ENCODE measurements at places on chromosomes 12 and 14.

GRCh38 chr12:121807642-121808347 is 4.0 kb downstream of the SETD1B start:
- DNase-seq: no peak

GRCh38 chr14:99235582-99236320 is 36.2 kb downstream of the BCL11B start:
- DNase-seq: no peak

DNA sequence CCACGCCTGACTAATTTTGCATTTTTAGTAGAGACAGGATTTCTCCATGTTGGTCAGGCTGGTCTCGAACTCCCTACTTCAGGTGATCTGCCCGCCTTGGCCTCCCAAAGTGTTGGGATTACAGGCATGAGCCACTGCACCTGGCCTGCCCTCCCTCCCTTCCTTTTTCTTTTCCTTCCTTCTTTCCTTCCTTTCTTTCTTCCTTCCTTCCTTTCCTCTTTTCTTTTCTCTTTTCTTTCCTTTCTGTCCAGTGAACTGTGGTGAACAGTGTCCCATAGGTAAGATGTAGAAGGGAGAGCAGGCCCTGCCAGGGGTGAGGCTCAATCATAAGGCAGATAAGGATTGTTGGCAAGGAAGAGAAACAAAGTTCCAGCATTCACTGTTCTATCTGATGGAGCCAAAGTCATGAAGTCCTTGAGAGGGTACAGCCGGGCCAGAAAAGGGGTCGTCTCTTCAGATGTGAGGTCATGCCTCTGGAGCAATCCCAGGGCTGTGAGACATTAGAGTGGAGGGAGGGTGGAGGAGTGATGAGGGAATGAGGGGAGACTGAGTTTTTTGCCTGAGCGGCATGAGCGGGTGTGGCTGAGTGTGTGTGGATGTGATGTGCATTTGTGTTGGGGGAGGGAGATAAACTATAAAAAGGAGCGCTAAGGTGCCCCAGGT is 4.2 kb upstream of the MLF2 start:
- no peak for DNase-seq

- DNase-seq: no peak
Observed at GRCh38 chr12:95146769-95147168, 70.5 kb downstream of the FGD6 start.

- peak; percentile 52 for DNase-seq
Observed at GRCh38 chr14:35471803-35472202, 62.2 kb upstream of the INSM2 start.

GRCh38 chr12:16389594-16389993 is 42.1 kb downstream of the MGST1 start:
- no peak for DNase-seq

DNA sequence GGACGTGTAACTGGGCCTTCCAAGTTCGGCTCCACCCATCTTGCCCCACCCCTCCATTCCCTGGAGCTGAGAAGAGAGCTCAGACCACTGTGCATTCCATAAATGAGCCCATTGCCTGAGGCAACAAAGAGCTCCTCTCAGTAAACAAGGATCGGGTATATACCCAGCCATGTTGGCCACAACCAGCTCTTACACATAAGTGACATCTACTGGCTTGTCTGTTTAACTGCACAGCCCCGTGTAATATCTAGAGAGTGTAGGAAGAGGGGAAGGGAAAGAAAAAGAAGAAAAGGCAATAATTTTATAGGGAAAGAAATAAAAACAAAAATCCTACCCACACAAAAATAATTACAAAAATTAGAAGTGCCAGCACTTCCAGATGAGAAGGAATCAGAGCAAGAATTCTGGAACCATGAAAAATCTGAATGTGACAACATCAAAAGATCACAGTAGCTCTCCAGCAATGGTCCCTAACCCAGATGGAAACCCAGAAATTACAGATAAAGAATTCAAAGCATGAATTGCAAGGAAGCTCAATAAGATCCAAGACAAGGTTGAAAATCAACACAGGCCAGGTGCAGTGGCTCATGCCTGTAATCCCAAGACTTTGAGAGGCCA is 308.1 kb downstream of the RPAP3 start:
- DNase-seq: peak; percentile 19

DNA sequence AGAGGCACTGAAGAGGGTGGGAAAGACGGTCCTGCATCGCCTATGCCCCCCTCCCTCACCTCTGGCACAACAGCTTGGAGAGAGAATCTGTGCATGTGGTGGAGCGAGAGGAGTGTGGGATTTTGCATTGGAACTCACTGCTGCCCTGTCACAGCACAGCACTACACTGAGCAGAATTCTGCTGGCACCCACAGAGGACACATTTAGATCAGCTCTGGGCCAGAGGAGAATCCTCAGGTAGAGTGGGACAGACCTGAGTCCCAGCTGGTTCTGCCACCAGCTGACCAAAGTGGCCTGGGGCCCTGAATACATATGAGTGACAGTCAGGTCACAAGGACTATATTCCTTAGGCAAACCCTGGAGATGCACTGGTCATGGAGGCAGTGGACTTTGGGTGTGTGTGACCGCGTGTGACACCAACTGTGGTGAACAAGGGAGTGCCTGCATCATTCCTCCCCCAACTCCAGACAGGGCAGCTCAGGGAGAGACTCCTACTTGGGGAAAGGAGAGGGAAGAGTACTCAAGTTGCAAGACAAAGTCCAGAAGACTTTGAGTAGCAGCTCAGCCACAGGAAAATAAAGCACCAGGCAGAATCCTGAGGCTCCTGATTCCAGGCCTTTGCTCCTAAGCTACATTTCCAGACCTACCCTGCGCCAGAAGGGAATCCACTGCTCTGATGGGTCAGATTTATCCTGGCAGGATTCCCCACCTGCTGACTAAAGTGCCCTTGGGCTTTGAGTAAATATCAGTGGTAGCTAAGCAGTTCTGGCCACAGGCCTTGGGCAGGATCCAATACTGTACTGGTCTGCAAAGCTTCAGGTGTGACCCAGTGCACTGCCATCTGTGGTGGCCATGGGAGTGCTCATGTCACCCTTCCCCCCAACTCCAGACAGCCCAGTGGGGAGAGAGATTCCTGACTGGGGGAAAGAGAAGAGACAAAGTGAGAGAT is 10.6 kb upstream of the ACOT1 start:
- no peak for DNase-seq

GRCh38 chr12:89551747-89552146 is 25.9 kb upstream of the POC1B start:
- DNase-seq: no peak

DNA sequence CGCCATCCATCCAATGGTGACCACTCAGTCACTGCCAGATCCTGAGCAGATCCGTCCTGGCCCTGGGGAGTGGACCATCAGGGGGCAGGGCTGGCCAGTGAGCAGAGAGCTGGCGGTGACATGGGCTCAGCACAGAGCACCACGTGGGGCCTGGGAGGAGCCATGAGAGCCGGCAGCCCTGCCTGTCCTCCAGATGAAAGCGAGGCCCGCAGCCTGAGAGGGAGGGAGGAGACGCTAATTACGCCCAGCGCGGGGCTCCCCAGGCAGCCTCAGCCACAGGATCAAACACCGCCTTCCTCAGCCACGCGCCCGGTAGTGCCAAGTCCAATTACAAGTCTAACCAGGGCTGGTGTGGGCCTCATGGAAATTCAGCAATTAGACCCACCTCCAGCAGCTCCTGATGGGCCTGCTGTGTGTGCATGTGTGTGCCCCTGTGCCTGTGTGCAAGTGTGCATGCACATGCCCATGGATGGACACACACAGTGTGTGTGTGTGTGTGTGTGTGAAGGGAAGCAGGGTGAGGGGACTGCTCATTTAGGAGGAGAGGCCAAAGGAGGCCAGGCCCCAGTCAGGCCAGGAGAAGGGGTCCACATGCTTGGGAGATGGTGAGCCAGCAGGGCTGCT is 68.0 kb downstream of the KIF26A start:
- no peak for DNase-seq

DNA sequence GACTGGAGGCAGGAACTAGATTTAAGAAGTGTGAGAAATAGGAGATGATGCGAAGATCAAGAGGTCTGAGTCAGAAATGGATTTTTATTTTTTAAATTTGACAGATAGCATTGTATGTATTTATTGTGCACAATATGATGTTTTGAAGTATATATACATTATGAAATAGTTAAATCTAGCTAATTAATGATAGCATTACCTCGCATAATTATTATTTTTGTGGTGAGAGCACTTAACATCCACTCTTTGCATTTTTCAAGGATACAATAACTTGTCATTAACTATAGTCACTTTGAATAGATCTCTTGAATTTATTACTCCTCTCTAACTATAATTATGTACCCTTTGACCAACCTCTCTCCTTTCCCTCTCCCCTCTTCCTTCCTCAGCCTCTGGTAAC is 3.7 kb downstream of the SMOC1 start:
- DNase-seq: no peak

- no peak for DNase-seq
Observed at GRCh38 chr14:95346820-95347219, 27.1 kb upstream of the CLMN start.

- no peak for DNase-seq
Observed at GRCh38 chr12:106672314-106673025, 89.7 kb downstream of the RFX4 start.

DNA sequence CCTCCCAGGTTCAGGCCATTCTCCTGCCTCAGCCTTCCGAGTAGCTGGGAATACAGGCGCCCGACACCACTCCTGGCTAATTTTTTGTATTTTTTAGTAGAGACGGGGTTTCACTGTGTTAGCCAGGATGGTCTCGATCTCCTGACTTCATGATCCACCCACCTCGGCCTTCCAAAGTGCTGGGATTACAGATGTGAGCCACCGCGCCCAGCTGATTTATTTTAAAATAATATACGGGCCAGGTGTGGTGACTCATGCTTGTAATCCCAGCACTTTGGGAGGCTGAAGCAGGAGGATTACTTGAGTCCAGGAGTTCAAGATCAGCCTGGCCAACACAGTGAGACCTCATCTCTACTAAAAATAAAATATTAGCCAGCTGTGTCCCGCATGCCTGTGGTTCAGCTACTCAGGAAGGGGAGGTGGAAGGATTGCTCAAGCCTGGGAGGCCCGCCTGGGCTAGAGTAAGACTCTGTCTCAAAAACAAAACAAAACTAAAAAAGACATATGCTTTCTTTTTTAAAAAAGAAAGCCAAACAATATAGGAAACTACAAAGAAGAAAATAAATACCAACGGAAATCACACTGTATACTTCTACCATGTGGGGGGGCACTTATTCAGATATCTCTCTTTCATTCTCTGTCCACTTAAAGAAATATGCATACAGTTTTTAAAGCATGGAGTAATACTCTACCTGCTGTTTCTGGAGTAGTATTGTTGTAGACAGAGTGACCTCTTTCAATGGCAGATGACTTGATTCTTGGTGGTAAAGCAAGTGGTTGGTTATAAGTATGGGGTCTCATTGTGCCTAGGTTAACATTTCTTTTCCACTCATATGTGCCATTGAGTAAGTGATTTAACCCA is 930 bp upstream of the MIA2 start:
- DNase-seq: no peak

DNA sequence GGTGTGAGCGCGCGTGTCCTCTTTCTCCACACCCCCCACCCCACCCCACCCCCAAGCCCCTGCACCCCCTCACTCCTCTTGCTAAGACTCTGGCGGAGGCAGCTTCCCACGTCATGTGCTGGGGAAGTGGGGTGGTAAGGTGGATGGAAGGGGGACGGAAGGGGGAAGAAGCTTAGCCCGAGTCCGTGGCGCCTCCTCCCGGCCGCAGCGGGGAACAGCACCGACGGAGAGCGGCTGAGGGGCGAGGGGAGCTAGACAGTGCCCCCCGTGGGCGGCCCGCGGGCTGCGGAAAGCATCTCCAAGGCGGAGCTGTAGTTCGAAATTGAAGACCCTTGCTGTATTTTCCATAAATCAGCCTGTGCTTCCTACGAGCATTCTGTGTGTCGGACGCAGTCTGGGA is 588 bp upstream of the GRIN2B start:
- DNase-seq: no peak

- DNase-seq: no peak
Observed at GRCh38 chr12:108985750-108986149, 35.1 kb downstream of the SVOP start.

- DNase-seq: no peak
Observed at GRCh38 chr12:114384739-114385138, 21.2 kb downstream of the TBX5 start.

- no peak for DNase-seq
Observed at GRCh38 chr12:65510584-65511050, 232.1 kb downstream of the MSRB3 start.

DNA sequence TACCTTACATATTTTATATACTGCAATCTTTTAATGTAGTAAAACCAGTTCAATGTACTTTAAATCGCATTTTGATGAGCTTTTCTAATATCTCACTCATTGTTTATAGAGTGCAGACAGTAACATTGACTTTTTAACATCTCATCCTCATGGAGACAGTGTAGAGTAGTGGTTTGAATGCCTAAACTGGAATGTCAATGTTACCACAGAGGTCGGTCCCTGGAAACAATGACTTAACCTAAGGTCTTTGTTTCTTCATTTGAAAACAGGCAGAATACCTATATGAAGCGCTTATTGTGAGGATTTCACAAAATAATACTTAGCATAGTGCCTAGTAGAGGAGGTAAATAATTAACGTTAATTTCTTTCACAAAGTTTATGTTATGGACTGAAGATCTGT is 5.0 kb downstream of the CDK17 start:
- DNase-seq: no peak

DNA sequence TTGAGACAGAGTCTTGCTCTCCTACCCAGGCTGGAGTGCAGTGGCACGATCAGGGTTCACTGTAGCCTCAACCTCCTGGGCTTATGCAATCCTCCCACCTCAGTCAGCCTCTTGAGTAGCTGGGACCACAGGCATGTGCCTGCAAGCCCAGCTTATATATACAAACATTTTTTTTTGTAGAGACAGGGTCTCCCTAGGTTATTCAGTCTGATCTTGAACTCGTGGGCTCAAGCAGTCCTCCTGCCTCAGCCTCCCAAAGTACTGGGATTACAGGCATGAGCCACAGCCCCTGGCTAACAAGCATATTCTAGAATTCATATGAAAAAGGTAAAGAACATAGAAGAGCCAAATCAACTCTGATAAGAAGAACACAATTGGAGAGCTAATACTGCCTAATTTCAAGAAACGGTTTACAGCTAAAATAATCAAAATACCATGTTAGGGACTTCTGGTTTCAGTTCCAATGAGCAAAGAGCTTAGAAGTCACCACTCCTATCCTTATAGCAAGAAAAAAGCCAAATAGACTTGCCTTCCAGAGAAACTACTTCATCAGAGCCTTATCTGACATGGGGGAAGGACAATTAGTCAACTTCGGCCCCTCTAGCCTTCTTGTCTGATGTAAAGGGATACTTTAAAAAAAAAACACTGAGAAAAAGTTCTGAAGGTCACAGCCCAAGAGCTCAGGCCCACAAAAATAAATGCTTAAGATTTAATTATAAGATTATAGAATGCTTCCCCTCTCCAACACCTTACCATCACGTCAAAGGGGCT is 37.6 kb downstream of the TMEM116 start:
- DNase-seq: no peak

- no peak for DNase-seq
Observed at GRCh38 chr12:84604551-84604950, 308.0 kb downstream of the SLC6A15 start.

- DNase-seq: no peak
Observed at GRCh38 chr14:50758945-50759344, 72.0 kb downstream of the NIN start.

- no peak for DNase-seq
Observed at GRCh38 chr14:74840603-74841030, 35.3 kb downstream of the PROX2 start.

All from NCI-H748 treated with DMSO at 0.1 percent for 48 hours (cell line).